ENCODE measurements at places on chromosomes 13 and 19.

DNA sequence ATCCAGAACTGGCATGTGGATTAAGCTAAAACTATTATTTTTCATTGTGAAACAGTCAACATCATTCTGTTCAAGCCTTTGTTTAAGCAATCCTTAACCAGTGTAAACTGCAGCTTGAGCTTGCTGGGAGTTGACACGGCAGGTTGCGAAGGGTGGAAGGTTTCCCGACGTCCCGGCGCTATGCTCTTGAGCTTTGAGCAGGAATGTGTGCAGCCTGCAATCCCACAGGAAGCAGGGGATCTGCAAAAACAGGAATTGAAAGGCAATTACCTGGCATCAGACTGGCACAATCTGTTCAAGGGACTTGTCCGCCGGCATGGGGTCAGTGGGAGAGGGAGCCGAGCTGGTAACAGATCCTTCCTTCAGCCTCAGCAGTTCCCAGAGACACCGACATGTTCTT lies 586.7 kb upstream of the SGCG start:
- no peak for DNase-seq

GRCh38 chr19:46737298-46737654 lies 8.6 kb upstream of the FKRP start:
- no peak for DNase-seq

DNA sequence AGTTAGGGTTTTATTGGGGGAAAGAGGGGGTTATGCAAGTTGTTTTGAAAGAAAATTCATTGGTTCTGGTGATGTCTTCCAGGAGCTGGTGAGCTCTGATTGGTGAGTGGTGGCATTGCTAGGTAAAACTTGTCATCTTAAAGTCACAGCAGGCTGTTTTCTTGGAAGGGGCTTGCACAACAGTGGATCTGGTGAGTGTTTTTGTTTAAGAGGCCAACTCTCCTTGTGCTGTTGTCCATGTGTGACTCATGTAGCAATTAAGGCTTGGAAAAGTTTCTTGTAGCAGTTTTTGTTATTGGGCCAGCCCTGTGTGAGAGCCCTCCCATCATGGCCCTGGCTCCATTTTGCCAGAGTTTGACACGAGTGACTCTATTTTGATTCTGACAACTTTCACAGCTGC lies 109.4 kb downstream of the RFC3 start:
- DNase-seq = no peak

GRCh38 chr19:33402421-33403220 lies 29.1 kb downstream of the CEBPG start:
- no peak for DNase-seq

- DNase-seq = peak; percentile 85
Observed at GRCh38 chr19:3987619-3988371, 2.5 kb upstream of the EEF2 start.

DNA sequence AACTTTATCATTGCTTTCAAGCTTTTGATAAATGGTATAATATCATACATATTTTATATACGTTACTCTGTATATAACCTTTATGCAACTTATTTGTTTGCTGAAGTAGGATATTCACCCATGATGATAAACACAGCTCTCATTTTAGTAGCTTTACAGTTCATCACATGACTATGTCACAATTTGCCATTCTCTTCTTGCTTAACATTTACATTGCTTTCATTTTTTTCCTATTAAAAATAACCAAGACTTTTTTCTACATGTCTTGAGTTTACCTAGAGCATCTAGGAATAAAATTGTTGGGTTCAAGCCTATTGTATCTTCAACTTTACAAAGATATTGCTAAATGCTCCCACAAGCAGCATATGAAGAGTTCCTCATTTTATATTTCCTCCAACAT lies 54.0 kb downstream of the KCNRG start:
- no peak for DNase-seq
